ENCODE measurements at places on chromosomes 6 and 20.

- DNase-seq, result no peak
Measured at GRCh38 chr6:49454787-49455709, 8.0 kb downstream of the MMUT start.

DNA sequence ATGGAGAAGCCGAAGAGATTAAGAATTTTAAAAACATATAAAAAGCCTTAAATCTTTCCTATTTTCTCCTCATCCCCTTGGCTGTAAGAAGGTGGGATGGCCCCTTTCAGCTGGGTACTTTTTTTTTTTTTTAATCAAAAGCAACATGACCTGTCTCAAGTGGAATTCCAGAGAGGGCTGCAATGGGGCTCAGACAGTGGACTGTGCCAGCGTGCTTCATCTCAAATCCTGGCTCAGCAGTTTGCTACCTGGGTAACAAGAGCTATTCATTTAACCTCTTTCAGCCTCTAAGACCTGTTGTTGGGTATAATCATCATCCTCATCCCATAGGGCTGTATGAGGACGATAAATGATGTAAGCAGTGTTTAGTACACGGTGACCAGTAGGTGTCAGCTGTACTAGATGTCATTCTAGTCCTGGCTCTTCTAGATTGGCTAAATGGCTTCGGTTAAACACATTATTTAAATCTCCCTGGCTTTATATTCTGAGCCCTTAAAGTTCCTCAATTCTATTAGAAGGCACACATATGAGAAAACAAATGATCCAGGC, 6.9 kb upstream of the PPP1R3G start:
- peak; percentile 24 for DNase-seq

DNA sequence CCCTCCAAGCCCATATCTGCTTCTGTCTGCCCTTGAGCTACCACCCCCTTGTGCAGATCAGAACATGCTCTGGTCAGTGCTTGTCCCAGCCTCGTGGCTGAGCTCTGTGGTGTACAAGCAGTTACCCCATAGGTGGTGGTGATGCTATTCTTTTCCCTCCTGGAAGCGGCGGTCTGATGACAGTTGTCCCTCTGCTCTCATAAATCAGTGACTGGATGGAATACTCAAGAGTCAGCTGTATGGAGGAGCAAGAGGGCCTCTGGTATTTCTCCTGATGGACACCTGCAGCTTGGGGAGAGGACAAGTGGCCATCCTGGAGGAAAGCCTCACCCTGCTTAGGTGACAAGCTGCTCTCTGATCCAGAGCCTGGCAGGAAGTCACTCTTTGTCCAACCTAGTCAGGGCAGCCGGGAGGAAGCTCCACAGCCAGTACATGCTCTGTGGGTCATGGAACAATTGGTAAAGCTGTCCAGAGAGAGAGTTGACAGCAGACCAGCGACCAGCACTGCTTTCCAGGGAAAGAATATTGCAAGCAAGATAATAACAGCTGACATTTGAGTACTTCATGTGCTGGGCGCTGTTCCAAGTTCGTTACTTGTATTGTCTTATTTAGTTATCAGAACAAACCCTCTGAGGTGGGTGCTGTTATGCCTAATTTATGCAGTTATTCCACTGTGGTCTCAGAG, 47.1 kb downstream of the SCAND1 start:
- DNase-seq, result no peak

DNA sequence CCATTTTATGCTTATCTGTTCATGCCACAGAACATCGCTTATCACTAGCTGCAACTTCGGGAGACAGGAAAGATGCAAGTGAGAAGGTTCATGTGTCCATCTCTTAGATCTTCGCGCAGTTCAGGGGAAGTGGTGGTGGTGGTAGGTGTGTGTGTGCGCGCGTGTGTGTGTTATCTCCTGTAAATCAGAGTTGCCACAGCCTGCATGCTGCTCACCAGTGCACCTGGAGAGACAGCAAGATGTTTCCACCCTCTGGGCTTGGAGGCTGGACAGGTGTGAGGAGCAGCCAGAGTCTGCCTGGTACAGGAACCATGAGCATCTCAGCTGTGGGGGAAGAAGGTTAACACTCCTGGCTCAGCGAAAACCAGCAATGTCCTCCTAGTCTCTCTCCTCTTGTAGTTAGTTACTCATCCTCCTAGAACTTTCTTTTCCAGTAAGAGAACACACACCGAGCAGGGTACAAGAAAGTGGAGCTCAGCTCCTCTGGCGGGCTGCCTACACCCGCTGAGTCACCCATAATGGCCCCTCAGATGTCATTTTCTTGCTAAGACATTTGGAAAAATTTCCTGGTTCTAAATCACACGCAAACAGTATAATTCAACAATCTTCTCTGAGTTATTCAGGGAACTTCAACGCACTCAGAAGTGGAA, 5.1 kb upstream of the TUBB1 start:
- no peak for DNase-seq

- DNase-seq, result no peak
Measured at GRCh38 chr6:135935941-135936601, 84.6 kb downstream of the PDE7B start.

GRCh38 chr20:400454-401275, 7.4 kb upstream of the RBCK1 start:
- peak; percentile 39 for DNase-seq

GRCh38 chr6:166767230-166767629, 140.2 kb upstream of the RPS6KA2 start:
- peak; percentile 5 for DNase-seq

DNA sequence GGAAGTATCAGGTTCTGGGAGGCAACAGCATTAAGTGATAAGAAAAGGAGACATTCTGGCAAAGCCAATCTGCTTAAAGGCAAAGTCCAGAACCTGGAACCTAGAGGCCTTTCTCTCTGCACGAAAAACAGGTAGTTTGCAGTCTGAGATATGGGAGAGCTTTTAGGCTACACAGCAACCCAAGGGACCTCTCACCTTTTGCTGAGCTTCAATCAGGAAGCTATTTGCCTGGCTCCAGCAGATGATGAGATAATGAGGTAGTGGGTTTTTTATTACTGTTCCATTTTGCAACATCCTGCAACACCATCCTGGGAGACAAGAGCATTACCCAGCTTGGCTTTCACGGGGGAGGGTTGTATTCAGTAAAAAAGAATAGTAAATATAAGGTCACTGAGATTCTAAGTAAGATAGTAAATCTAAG, 143.1 kb downstream of the ADGRG6 start:
- peak; percentile 56 for DNase-seq

- DNase-seq, result no peak
Measured at GRCh38 chr6:133886104-133886775, 2.7 kb upstream of the TCF21 start.

DNA sequence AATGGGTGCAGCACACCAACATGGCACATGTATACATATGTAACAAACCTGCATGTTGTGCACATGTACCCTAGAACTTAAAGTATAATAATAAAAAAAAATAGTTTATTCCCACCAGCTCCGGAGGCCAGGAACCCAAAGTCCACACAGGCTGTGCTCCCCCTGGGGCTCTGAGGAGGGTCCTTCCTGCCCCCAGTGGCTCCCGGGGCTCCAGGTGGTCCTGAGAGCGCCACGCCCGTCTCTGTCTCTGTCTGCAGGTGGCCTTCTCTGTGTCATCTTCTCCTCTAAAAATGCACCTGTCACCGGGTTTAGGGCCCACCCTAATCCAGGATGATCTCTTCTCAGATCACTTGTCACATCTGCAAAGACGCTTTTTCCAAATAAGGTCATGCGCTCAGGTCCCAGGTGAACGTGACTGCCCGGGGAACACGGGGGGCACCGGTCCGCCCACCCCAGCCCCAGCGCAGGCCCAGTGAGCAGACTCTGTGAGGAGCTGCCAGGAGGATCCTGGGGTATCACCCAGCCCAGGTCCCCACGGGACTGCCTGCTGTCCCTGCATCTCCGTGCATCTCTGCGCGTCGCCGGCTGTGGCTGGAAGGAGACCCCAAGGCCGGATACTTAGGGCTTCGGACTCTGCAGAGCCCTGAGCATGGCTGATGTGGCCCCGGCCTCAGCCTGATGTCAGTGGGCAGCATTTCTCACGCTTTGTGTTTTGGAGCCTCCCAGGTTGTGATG, 11.8 kb downstream of the SLCO4A1 start:
- no peak for DNase-seq

DNA sequence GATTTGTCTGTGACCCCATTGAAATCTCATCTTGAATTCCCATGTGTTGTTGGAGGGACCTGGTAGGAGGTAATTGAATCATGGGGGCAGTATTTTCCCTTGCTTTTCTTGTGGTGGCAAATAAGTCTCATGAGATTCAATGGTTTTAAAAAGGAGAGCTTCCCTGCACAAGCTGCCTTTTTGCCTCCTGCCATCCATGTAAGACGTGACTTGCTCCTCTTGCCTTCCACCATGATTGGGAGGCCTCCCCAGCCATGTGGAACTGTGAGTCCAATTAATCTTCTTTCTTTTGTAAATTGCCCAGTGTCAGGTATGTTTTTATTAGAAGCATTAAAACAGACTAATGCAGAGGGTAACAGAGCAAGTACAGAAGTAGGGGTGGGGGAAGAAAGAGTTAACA, 1097.0 kb upstream of the ADGRB3 start:
- no peak for DNase-seq

DNA sequence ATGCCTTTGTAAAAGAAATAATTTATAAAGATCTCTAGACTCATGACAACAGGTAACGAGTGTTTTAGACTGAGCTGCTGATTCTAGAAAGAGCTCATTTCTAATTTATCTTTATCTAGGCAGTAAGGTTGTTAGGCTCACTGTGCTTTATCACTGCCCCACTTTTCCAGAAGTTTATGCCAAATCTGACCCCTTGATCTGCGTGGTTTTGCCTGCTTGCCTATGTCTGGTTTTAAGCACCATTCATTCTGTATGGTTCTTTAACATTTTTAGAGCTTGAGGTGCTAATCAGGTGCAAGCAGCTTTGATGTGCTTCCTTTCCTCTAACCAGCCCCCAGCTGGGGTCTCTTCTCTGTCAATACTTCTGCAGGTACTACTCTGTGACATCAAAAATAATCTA, 49.7 kb upstream of the GCLC start:
- DNase-seq, result no peak

GRCh38 chr6:103983011-103983410, 876.7 kb downstream of the HACE1 start:
- DNase-seq, result no peak

DNA sequence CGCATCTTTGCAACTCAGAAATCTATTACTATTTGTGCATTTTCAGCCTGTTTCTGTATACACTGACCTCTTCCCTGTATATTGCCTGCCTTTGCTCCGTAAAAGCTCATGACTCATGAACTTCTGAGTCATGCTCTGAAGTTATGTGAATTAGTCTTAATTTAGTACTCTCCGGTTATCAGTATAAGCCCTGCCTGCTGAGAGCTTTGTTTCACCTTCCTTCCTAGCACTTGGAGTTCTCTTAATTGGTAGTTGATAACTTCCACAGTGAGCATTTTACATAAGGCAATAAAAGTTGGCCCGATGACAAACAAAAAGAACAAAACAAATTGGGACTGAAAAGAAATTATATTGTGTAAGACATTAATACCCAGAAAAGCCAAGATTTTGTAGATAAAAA, 231.4 kb downstream of the GJA1 start:
- no peak for DNase-seq

DNA sequence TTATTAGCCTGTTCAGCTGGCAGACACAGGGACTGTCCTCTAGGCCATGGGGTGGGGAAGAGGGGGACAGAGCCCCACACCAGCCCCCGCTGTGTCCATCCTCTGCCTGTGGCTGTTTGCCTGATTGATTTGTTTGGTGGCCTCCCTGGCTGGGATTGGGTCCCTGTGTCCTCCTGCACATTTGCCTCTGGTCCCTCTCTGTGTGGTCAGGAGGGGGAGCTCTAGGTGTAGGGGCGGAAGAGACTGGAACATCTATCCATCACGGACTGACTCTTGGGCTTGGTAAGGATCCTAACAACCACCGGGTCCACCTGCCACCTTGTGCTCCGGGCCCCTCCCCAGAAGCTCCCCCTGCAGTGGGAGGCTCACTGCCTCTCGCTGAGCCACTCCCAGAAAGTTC, 38.4 kb upstream of the CCDC167 start:
- no peak for DNase-seq

GRCh38 chr6:139473731-139474130, 99.3 kb upstream of the CITED2 start:
- no peak for DNase-seq

DNA sequence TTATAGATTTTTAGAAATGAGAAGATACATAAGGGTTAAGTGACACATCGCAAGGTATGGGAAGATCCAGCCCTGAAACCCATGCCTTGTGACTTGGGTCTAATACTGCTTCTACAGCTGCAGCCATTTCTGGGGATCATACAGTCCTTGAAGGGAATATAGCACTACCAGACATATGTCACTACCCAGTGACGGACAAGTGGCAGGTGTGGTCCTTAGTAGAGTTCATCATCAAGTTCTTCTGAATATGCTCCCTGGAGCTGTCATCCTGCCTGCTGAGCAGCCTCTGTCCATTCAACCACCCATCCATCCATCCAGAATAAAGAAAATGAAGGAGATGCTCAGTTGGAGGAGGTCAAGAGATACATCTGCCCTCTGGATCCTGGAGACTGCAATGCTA, 118.6 kb upstream of the ASF1A start:
- no peak for DNase-seq

DNA sequence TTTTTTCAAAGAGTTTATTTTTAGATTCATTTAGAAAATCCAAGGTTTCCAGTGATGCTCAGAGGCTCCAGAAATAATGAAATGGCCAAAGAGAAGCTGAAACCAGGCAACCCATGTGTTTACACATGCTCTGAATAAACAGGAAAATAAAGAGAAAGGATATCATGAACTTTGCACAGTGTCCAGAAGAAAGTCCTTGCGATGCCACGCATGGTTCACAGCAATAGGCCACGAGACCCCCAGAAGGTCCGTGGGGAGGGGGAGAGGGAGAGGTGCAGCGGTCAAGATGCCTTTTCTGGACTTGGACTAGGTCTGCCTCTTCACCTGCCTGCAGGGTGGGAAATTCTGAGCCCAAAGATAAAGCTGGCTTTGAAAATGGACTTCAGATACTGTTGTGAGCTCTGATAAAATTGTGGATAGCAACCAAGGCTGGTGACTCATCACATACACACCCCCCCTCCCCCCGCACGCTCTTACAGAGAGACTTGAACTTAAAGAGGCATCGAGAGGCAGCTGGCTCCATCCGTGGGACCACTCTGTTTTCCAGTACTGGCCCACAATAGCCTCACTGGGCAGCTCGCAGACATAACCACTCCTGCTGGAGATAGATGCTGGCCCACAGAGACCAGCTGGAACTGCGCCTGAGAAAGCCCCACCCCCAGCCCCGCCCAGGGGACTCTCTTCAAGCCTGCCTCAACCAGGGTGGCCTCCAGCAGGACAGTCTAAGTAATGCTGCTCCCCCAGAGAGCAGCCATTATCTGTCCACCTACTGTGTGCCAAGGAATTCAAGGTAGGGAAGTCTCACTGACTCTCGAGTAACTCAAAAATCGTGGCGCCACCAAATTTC, 21.2 kb upstream of the NFATC2 start:
- DNase-seq, result no peak

DNA sequence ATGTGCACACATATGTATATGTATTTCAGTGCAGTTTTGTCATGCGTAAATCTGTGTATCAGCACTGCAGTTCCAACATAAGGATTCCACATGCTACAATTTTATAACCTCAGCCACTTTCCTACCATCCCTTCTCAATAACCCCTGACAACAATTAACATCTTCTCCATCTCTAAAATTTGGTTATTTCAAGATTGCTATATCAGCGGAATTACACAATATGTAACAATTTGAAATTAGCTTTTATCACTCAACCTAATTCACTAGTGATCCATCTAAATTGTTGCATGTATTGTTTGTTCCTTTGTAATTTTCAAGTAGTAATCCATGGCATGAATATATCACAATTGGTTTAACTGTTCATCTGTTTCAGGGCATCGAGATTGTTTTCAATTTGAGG, 511.3 kb downstream of the HAO1 start:
- DNase-seq, result no peak

- DNase-seq, result no peak
Measured at GRCh38 chr20:41476013-41476441, 109.4 kb upstream of the EMILIN3 start.

- no peak for DNase-seq
Measured at GRCh38 chr20:33443006-33443511, 504 bp downstream of the SNTA1 start.
